IPS-NIHi11 (cell line): ENCODE measurements at places on chromosomes 12 and 14.

GRCh38 chr12:108886873-108887629, 7.2 kb downstream of the DAO start:
- DNase-seq, result no peak

- no peak for DNase-seq
Measured at GRCh38 chr14:73422515-73422914, 35.8 kb downstream of the NUMB start.

- no peak for DNase-seq
Measured at GRCh38 chr12:99267038-99267437, 380.5 kb upstream of the GARIN6 start.

GRCh38 chr14:61608245-61609165, 86.8 kb upstream of the HIF1A start:
- DNase-seq, result no peak

GRCh38 chr14:61564618-61565091, 130.7 kb upstream of the HIF1A start:
- DNase-seq, result no peak

- no peak for DNase-seq
Measured at GRCh38 chr14:102717276-102717675, 60.0 kb upstream of the TRAF3 start.

DNA sequence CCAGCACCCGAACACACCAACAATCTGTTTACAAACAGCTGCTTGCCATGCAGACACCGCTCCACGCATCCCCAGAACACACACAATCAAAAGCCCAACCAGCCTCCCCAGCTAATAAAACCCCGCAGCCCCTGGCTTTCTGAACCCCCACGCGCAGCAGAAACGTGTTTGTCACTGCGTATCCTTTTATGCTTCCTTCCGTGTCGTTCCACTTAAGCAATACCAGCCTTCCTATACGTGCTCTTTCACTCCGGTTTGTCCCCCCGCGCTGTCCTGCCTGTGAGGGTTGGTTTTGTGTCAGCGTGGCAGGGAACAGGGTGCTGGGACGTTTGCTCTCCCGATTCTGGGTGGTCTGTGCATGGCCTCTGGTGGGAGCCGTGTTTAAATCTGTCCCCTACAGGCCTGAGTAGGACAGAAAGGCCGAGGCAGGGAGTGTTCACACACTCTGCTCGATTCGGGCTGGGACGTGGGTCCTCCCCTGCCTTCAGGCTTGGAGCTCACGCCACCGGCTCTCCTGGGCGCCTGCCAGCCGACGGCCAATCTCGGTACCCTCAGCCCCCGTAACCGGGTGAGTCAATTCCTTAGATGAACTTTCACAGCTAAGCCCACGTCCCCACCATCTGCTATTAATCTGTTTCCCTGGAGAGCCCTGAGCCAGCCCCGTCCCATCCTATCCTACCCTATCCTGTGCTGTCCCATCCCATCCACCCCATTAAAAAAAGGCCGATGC, 60.0 kb downstream of the NOC4L start:
- no peak for DNase-seq

DNA sequence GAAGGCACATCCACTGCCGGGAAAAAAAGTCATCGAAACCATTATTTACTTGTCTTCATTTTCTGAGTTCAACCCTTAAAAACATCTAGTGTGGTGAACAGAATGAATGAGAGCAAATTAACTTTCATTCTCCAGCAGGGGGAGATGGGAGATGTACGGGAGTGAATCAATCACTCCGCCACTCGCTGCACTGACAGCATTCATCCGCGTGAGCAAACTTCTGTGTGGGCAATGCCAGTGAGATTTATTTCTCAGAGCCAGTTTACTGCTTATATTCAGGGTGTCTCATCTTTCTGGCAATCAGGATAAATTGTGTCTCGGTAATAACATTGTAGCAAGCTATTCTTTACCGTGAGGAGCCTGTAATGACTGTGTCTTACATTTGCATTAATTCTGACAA, 463.6 kb upstream of the MIS18BP1 start:
- DNase-seq, result peak; percentile 26

DNA sequence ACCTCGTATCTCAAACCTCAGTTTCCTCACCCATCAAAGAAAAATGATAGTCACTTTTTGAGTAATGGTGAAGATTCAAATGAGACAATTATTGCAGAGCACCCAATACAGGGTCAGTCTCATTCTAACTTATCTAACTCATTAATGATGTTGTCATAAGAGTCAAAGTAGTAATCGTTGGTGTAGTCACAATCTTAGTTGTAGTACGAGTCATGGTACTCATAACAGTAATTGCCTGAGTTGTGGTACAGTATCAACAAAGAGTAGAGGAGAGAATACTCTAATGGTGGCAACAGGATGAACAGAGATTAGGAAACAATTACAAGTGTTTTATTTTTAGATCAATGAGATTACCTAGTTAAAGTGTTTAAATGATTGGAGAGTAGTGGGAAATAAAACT, 93.6 kb upstream of the TMTC2 start:
- no peak for DNase-seq

GRCh38 chr14:85909581-85909980, 379.6 kb downstream of the FLRT2 start:
- DNase-seq, result no peak

DNA sequence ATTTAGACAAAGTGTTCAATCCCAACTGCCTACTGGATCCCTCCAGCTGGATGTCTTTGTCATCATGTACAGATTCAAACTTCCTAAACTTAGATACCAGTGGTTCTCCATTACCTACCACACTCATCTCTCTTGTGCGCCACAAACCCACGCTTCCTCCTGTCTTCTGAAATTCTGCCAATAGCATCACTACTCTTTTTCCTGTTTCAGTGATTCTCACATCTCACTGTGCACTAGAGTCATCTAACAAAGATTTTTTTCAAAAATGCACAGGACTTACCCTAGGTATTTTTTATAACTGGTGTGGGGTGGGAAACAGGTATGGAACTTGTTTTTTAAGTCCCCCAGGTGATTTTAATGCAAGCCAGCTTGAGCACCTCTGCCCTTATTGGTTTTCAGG, 5.9 kb downstream of the PSMB5 start:
- DNase-seq, result no peak

DNA sequence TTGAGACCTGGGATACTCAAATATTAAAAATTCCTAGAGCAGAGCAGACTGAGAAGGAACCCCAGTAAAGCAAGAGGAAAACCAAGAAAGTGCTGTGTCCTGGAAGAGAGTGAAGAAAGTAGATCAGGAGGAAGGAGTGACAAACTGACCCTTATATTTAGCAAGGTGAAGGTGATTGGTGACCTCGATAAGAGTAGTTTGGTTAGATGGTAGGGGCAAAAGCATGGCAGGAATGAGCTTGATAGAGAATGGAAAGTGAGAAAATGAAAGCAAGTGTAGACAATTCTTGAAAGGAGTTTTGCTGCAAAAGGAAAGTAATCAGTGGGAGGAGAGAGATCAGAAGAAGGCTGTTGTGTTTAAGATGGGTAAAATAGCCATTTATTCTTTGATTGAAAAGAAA, 51.1 kb downstream of the RASSF8 start:
- DNase-seq, result no peak

DNA sequence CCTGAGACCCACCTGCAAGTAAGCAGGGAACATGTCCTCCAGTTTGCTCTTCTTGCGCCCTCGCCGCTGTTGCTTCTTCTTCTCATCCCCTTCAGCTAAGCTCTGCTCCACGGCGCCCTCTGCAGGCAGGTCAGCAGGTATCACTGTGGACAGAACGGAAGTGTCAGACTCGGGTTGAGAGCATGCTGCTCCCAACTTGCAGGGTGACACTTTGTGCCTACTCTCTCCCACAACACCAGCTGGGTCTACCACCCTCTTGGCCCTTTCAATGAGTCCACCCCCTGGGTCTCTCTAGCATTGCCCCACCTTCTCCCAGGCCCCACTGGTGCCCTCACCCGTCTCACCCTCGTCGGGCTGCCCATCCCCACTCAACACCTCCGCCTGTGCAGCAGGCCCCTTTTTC, 16.7 kb downstream of the KMT2D start:
- DNase-seq, result peak; percentile 96

DNA sequence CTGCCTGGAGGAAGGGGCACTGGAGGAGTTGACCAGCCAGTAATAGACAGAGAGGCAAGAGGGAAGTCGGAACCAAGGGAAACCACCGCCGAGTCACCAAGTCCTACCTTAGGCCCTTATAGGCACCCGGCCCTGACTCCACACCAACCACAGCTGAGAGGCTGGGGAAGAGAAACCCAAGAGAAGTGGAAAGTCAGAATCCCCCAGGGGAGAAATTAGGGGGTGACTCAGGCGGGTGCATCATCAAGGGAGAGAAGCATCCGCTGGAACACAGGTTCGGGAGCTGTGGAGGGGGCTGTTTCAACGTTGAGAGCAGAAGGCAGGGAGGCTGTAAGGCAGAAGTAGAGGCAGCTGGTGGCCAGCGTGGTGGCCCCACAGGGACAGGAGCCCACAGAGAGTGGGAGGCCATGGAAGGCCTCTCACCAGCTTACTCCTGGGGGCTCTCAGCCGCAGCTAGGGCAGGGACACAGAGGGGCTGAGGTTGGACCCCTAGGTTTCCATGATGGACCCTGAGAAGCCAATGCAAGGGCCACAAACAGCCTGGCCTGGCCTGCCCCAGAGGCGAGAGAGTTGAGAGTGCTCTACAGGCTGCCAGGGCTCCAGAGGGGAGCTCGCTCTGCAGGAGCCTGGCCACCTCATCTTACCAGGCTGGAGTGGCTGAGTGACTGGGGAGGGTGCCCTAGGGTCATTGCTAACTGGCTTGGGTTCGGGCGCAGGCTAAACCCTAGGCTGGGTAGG, 1.4 kb upstream of the TRMT61A start:
- no peak for DNase-seq

DNA sequence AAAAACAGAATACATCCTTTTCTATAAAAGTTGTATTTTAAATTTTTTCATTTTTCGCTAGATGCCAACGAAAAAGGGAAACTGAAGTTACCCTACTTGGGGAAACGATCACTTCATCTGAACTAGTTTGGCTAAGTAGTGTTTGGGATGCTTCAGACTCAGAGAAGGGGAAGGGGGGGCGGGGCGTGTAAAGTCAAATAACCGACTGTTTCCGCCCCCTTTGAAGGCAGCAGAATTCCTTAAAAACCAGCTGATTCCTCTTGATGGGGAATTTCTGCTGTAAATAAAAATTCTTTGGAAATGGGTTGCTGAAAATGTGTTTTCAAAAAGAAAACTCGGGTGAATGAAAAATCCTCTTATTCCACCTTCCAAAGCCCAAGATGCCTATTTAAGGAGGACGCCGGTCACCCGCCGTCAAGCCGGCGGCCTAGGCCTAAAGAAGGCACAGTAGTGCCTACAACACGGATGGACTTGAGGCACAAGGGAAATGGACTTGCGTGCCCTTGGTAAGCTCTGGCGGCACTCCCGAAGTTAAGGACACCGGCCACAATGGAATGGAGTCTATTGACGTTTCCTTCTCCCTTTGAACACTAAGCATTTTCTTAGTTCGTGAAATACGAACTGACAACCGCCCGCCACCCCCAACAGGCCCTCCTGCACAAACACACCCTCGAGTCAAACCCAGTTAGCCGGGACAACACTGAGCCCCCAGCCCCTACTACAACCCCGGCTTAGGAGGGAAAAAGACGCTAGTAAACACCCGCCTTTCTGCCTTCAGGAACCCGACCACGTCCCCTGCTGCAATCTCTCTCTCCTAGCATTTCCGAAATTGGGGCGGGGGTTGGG, 1.9 kb downstream of the ATXN2 start:
- DNase-seq, result peak; percentile 59

DNA sequence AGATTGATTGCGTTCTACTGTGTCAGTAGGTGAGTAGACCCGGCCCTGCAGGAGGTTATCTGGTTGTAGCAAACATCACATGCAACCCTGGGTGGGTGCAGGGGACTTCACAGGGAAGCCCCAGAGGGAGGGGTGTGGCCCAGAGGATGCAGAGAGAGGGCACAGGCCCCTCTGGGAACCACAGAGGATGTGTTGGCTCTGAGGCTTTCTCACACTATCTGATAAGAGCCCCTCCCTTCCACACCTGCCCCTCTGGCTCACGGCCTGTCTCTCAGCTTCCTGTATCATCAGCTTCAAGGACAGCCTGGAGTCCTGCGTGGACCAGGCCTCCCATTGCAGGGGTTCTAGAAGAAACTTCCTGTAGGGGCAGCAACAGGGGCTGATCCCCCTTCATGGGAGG, 101.9 kb downstream of the RIN3 start:
- no peak for DNase-seq

DNA sequence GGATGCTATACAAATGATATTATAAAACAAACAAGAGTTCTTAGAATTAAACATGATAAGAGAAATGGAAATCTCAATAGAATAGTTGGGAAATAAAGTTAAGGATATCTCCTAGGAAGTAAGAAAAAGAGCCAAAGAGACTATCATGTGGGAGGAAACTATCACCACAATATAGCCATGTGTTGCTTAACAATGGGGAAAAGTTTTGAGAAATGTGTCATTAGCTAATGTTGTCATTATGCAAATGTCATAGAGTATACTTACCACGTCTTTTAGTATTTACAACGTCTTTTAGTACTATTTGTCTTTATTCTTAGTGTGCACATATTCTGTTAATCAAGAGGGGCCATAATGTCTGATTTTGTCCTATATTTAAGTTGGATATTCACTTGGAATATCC, 58.7 kb downstream of the ZNF641 start:
- no peak for DNase-seq

GRCh38 chr12:42284157-42284556, 41.7 kb downstream of the ZCRB1 start:
- DNase-seq, result no peak

DNA sequence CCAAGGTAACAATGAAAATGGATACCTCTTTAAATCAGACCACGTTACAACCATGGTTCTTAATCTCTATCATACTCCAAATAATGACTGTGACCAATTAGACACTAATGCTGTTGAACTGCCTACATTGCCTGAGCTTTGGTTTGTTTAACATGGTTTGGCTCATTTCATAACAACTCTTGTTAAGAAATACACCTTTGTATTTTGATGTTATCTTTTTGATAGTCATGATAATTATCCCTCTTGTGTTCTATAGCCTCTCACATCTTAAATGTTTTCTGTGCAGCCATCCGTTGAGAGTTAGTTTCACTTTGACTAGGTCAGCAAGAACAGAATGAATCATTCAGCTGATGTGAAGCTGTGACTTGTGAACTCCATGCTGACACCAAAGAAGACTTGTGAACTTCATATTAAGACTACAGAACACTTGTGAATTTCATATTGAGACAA, 75.5 kb upstream of the RERGL start:
- no peak for DNase-seq

DNA sequence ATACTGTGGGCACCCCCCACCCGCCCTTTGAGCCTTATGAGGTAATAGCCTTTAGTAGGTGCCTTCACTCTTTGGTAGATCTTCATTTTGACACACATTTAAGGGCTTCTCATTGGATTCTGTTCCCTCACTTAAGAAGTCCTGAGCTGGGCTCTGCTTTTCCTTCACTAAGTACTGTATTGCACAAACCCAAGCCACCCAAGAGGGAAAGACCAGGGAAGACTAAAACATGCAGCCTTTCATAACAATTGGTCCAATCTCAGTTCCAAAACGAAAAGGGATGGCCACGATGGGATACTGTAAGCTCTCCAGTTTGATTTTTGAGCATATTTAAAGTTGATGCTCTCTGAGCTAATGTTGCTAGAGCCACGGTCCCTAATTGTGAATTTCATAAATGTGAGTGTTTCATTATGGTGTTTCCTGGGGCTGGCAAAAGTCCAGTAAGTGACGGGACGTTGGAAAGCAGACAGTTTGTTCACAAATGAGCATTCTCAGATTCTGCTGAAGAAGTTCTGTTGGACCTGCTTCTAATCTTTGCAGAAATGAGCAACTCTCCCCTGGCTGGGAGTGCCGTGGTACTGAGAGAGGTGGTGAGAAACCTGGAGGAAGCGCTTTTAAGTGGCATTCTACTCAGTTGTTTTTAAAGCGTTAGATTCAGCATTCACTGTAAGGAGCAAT, 9.4 kb downstream of the SSPN start:
- DNase-seq, result no peak
